NCI-H446 treated with DMSO at 0.1 percent for 48 hours (cell line): ENCODE measurements at places on chromosomes 4 and X.
A peak's percentile ranks its signal among the peaks of the same experiment; 100 is the strongest.

DNA sequence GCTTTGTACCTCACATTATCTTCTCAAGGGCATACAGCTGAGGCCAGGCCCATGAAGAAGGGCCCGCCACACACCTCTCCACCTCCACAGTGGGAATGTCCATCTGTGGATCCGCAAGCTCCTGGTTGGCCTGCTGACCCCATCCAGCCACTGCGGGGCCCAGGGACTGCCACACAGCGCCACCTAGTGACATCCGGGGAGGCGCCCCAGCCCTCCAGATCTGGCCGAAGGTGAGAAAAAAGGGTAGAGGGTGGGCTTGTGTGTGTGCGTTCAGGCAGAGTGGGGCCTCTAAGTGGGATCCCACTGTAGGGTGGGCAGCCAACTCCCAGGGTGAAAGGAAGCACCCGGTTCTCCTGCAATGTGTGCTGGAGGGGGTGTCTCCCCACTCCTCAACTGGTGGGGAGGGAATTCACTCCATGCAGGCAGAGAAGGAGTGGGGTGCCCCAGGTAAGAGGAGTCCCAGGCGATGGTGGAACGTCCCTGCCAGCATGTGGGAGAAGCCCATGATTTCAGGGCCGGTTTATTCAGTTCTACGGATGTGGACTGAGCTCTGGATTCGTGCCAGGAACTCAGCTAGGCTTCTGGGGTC, 117.3 kb downstream of the ENPP6 start:
- DNase-seq: no peak

GRCh38 chr4:75908555-75908954, 6.3 kb upstream of the PPEF2 start:
- no peak for DNase-seq

DNA sequence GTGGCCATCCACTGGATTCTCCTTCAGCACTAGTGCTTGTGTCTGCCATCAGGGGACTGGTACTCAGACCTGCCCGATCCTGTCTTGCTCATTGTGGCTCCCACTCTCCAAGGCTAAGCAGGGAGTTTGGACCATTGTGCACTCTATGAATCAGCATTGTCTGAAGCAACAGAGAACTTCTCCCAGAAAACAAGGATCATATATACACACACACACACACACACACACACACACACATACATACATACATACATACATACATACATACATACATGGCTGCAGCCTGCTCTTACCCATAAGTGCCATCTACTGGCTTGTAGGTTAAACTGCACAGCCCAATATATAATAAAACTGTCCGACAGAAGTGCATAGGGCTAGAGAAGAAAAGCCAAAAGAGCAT, 345.3 kb upstream of the LCORL start:
- DNase-seq: no peak

GRCh38 chrX:133249266-133250058, 31.3 kb upstream of the TFDP3 start:
- DNase-seq: no peak

DNA sequence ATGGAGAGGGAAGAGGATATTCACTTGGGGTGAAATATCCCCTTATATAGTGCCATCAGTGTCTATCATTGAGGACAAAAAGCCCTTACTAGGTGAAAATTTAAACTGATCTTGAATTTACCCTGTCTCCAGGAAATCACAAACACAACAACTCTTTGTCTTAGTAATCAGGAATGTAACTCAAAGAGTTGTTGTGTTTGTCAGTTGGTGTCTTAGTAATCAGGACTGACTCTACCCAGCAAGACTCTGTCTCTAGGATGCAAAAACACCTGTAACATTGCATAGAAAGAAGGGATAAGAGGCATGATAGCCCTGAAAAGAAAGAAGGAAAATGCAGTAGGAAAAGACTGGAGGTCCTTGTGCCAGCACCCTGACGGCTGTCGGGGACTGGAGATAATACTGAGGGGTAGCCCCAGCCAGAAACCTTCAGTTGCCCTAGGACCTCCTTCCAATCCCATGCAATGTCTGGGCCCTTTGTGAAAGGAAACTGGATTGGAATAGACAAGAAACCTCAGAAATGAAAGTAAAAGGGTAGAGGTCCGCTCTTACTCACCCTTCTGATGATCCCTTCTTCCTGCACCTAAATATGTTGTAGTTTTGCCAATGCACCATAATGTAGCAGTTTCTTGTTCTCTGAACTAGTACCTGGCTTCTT, 45.3 kb downstream of the HMGB2 start:
- no peak for DNase-seq

GRCh38 chr4:83281307-83281706, 3.3 kb downstream of the COQ2 start:
- no peak for DNase-seq

DNA sequence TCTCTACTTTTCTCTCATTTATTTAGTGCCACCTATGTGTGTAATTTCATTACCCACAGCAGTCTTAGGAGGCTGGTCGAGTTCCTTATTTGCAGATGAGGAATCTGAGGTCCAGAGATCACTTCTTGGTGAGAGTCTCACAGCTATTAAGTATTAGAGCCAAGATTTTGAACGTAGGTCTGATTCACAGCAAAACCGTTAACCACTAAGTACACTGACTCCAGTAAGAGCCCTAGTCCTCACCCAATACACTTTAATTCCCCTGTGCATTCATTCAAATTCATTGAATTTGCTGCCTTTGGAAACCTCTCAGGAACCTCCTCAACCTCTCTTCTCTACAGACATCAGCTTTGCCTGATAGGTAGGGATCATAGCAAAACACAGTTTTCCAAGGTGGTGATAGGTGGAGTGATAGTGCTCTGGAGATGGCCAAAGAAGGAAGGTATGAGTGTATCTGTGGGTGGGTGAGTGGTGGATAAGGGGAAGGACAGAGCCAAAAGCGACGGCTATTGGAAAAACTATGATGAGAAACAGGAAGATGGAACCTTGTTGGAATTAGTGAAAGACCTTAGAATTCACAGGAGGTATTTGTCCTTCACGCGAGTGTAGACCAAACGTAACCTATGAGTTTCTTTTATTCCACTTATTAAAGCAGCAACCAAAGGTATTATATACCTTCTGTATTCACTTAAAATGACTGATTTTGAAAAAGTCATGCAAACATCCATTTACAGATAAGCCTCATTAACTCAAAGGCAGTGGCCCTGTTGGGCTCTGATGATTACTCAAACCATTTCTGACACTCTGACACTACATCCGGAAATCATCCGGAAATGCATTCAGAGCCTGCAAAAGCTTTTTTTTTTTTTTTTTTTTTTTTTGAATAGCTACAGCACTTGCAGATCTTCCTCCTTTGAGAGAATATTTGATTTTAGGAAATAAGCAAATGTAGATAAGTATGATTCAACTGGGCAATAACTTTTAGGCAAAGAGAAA, 6.3 kb downstream of the FMR1 start:
- no peak for DNase-seq

DNA sequence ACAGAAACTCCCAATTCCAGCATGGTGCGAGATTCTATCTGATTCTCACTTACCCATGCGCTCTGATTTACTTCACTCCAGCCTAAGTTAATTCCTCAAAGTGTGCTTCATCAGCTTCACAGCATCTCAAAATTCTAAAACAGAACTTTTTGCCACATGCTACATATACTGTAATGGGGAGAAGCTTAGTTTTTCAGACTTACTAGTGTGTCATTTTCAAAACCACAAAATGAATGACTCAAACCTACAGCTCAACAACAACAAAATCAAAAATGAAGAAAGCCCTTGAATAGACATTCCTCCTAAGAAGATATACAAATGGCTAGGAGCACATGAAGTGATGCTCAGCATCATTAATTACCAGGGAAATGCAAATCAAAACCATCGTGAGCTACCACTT, 14.9 kb downstream of the IRF2 start:
- DNase-seq: no peak

DNA sequence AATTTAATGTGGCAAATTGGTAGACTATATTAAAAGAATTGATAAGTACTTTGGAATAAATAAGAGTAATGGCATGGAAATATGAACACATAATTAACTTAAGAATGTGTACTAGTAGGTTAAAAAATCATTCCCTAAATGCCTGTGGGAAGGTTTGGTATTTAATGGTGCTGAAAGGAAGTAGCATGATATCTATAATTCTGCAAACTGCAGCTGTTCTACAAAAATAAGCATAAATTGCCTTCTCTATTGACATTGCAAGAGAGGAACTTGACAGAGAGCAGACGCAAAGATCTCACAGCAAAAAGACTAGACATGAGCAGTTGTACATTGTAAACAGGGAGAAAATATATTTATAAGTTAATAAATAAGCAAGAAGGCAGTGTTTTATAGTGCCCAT, 752.5 kb upstream of the PCDH10 start:
- no peak for DNase-seq

DNA sequence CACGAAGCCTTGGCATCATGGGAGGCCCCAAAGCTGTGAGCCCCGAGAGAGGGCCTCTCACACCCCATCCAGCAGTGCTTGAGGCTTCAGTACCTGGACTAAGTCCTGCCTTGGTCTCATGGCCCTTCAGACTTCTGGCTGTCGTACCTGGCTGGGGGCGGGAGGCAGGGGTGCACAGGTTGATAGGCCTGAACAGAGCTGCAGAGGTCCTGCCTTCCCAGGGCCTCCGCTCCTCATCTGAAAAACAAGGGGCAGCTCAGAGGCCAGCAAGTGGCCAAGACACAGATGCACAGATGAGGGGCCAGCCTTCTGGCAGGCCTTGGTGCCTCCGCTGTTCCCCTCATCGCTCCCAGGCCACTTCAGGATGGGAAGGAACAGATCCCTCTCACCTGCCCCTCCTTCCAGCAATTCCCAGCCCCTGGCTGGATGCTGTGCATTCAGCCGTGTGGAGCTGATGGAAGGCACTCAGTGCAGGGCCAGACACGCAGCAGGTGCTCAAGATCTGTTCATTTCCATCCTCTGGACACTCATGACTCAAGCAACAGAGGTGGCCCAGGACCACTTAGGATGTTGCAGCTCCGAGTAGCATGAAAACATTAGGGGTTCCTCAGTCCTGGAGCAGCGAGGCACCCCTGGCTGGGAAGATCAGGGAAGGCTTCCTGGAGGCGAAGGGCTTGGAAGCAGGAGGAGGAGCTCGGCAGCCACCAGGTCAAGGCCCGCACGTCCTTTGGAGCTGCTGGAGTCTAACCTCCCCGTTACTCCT, 1.4 kb downstream of the ZNF185 start:
- no peak for DNase-seq

DNA sequence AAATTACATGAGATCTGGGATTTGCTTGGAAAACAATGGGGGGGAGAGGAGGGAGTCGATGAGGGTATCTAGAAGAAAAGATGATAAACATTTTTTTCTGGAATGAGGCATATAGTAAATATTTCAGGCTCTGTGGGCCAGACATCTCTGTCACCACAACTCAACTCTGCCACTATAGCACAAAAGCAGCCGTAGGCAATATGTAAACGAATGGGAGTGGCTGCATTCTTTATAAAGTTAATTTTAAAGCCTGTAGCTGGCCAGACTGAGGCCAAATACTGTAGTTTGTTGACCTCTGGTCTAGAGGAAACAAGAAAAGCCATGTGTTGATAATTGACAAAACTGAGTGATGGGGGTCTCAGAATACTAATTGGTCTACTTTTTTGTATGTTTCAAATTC, 14.1 kb upstream of the TCEANC start:
- DNase-seq: no peak

GRCh38 chrX:39577985-39578869, 519.5 kb downstream of the BCOR start:
- no peak for DNase-seq

- DNase-seq: no peak
These were observed 69.5 kb downstream of the FRYL start for GRCh38 chr4:48710446-48711209.

- no peak for DNase-seq
These were observed 212.7 kb downstream of the RPA4 start for GRCh38 chrX:97096385-97096784.

DNA sequence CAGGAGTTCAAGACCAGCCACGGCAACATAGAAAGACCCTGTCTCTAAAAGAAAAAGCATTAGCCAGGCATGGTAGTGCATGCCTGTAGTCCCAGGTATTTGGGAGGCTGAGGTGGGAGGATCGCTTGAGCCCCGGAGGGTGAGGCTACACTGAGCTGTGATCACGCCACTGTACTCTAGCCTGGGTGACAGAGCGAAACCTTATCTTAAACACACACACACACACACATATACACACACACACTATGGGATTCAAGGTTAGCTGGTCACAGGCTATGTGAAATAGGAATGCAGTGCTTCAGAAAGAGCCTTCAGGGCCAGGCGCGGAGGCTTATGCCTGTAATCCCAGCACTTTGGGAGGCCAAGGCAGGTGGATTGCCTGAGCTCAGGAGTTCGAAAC, 23.5 kb downstream of the NLGN3 start:
- DNase-seq: no peak

GRCh38 chr4:125572601-125573000, 257.8 kb downstream of the FAT4 start:
- DNase-seq: no peak

- DNase-seq: no peak
These were observed 129.6 kb upstream of the QRFPR start for GRCh38 chr4:121510341-121510874.

GRCh38 chr4:73653695-73654106, 33.5 kb upstream of the RASSF6 start:
- peak; percentile 18 for DNase-seq

DNA sequence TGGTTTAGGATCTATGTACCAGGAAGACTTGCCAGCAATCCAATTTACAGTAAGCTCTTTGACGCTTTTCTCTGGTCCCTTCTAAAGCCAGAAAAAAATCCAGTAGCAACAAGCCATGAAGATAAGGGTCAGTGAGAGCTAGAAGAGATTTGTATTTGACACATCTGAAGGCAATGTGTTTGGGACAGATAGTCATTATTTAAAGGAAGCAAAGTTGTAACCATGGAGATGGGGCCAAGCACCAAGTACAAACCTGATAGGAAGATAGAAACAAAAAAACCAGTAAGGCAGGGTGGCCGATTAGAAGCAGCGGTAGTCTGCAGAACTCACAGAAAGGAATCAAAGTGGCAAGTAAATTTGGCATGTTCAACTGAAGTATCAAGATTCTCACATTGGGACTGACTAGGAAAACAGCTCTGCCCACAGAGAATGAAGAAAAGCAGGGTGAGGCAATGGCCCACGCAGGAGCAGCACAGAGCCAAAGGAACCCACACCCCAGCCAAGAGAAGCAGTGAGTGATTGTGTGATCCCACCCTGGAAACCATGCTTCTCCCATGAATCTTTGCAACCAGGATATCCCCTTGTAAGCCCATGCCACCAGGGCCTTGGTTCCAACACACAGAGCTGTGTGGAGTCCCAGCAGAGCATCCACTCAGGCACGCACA, 12.9 kb upstream of the C4orf54 start:
- DNase-seq: no peak

GRCh38 chr4:44438687-44439086, 9.9 kb downstream of the KCTD8 start:
- DNase-seq: no peak

DNA sequence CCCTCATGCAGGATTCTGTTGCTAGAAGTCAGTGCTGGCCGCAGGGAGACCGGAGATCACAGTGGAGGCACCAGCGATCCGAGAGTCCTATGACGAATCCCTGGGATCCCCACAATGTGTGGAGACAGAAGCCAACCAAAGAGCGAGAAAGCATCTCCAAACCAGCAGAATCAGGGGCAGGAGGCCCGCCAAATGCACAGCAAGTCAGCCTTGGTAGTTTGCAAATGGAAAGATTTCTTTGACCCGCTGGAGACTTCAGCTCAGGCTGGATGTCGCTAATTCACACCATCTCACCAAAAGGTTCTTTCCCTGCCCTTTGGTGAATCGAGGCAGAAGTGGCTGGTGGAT, 505 bp upstream of the PKD2 start:
- DNase-seq: no peak
